T-helper 17 cell (primary cell): ENCODE measurements at places on chromosomes 12 and 14. TPM values are rescaled to one million over a fixed set of nuclear protein-coding genes. Genes with fewer than 3 reads are reported as not detected.

DNA sequence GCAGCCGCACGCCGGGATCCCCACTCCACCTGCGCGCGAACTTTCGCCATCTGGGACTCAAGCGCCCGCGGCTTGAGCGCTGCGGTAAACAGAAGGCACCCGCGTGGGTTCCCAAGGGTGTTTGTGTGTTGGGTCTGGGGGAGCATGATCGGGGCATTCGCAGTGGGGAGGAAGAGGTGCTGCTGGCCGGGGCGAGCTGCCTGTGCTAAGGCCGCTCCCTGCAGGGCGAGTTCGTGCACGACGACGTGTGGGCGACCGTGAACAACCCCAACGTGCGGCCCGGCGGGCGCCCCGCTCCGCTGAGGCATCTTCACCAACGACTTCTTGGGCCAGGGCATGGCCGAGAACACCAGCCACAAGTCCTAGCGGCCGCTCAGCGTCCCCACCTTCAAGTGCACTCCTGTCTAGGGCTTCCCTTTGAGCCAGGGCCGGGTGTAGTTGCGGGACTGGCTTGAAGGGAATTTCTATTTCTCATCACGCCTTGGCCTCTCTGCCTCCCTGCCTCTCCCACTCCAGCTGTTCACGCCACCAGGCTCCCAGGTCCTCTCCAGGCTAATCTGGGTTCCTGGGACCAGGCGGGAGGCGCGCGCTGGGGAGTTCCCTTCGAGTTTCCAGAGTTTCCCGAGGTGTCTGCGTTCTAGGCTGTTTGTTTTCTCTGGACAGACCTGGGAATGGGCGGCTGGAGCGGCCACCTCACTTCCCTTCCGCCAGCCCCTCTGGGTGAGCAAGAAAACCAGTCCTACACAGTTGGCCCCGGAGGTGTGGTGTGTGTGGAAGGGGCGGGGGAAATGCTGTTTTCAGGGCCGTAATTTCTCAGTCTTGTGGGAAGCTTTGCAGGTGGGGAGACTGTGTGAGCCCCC lies 417.8 kb upstream of the TMTC1 start:
- peaks cover 6% of the 10 kb centered on the region for H3K27me3 ChIP-seq
- no peak for DNase-seq
- no peaks in the 10 kb centered on the region for H3K4me1 ChIP-seq
- no peak overlapping the region for H3K4me3 ChIP-seq

GRCh38 chr12:26148291-26148690 lies 23.5 kb upstream of the BHLHE41 start:
- H3K4me1 ChIP-seq, result no peaks in the 10 kb centered on the region
- DNase-seq, result no peak

DNA sequence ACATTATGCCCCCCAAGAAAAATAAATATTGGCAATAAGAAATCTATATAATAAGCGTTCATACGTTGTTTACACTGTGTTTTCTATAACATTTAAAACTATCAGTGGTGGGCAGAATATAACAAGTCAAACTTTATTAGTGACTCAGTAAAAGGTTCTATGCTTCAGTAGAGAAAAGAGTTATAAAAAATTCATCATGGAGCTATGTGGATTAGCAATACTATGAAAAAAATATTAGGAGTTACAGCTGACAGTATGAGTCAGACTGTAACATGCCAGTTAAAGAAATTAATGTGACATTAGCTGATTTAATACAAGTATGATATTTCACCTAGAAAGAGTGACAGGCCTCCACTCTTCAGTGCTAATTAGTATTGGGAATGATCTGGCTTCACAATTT lies 125.1 kb upstream of the GARIN6 start:
- DNase-seq, result no peak
- H3K4me1 ChIP-seq, result no peaks in the 10 kb centered on the region
- no peaks in the 10 kb centered on the region for H3K27me3 ChIP-seq
- H3K36me3 ChIP-seq, result no peaks in the 10 kb centered on the region

GRCh38 chr14:53004976-53005375 lies 54.1 kb upstream of the FERMT2 start:
- no peak overlapping the region for H3K27ac ChIP-seq
- peaks cover 31% of the 10 kb centered on the region for H3K27me3 ChIP-seq
- H3K4me3 ChIP-seq, result no peak overlapping the region
- H3K4me1 ChIP-seq, result peaks cover 2% of the 10 kb centered on the region
- DNase-seq, result no peak
- H3K36me3 ChIP-seq, result peaks cover 2% of the 10 kb centered on the region

GRCh38 chr12:9756706-9757105 lies 4.0 kb downstream of the CD69 start:
- peaks cover 57% of the 10 kb centered on the region for H3K4me1 ChIP-seq
- peak overlapping the region; percentile 99 for H3K27ac ChIP-seq
- peak overlapping the region; percentile 96 for H3K4me3 ChIP-seq
- no peaks in the 10 kb centered on the region for H3K27me3 ChIP-seq

DNA sequence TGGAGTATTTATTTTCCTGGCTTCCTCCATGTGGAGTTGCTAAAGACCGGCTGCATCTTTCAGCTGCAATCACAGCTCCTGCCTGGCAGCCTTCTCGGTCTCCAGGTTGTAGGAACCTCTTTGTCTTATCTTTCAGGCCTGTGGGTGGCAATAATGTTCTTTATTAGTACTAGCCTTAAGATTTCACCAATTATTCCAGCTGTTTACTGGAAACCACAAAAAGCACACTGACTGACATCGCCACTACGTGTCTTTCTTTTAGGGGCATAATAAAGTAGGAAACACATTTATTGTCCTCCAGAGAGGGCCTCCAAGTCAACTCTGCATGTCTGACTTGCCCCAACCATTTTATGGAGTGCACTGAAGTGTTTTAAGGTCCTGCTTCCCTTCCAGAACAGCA lies 1116.5 kb upstream of the TMEM132C start:
- H3K4me1 ChIP-seq, result peaks cover 5% of the 10 kb centered on the region
- H3K4me3 ChIP-seq, result no peak overlapping the region
- H3K36me3 ChIP-seq, result no peaks in the 10 kb centered on the region
- H3K27me3 ChIP-seq, result peaks cover 6% of the 10 kb centered on the region

DNA sequence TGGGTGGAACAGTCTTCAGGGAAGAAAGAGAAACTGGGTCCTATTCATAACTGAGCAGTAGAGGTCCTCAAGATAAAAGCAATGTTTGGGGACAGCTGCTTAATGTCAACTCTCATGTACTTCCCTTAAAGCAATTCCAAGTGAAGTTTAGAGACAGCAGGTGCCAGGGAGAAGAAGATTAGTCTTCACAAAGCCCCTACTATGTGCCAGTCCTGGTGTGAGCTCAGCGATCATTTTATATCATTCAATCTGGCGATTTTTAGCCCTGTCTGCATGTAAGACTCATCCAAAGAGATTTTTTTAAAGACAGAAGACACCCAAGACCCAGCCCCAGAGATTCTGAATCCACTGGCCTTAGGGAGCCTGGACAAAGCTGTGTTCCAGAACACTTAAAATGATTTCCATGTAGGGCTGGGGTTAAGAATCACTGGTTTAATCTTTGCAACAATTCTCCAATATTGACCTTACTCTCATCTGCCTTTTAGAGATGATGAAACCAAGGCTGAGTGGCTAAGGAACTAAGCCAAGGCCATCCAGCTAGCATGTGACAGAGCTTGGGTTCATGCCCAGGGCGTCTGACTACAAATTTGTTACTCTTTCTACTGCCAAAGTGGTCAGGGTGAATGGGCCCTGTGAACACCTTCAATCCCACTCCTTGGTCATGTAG lies 404.5 kb upstream of the TBX3 start:
- H3K27ac ChIP-seq, result no peak overlapping the region
- H3K36me3 ChIP-seq, result no peaks in the 10 kb centered on the region
- no peak for DNase-seq
- H3K4me3 ChIP-seq, result no peak overlapping the region

DNA sequence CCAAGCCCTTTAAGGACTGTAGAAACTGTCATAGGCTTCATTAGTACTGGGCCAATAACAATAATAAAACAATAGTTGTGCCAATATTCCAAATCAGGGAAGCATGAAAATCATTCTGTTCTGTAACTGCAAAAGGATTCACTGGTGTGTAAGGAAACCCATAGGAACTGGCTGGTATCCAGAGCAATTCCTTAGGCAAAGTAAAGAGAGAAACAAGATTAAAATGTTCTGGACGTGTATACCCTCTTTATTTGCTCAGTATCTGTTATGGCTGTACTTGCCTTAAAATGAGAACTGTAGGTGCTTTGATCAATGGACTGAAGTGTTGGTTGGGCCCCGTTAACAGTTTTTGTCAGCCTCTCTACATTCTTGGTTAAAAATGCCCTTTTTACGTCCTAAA lies 72.4 kb upstream of the STAC3 start:
- H3K27me3 ChIP-seq, result no peaks in the 10 kb centered on the region
- no peak overlapping the region for H3K4me3 ChIP-seq
- H3K4me1 ChIP-seq, result peaks cover 3% of the 10 kb centered on the region
- DNase-seq, result no peak
- no peak overlapping the region for H3K27ac ChIP-seq
- H3K36me3 ChIP-seq, result peaks cover 5% of the 10 kb centered on the region

DNA sequence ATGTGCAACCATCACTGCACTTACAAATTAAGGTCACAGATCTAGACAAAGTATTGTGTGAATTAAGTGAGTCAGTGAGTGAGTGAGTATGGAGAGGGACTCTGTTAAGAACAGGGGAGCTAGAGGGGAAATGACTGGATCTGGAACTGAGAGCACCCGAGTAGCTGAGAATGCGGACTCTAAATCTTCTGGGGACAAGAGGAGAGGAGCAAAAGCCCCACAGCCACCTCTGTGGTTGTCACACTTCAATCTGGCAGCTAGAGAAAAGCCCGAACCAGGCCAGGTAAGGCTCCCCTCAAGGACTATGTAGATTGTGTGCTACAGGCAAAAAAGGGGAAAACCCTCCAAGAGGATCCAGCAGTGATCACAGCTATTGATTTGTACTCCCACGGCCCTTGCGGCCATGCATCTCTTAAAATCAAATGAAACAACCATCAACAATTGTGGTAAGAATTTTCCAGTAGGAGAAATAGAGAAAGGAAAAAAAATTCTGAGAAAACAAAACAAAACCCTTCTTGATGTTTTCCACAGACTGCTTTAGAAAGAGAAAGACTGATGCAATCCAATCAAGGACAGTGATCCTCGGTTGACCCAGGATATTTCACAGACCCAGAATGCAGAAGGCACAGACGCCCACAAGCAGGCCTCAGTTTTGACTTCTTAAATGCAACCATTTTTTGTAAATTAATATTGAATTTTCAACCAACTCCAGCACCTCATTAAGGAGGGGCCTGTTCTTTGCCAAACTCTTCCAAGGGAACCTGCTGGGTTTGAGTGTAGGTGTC lies 109.6 kb downstream of the SLC38A6 start:
- H3K4me3 ChIP-seq, result no peak overlapping the region
- DNase-seq, result no peak
- H3K27me3 ChIP-seq, result no peaks in the 10 kb centered on the region
- peak overlapping the region; percentile 30 for H3K27ac ChIP-seq

DNA sequence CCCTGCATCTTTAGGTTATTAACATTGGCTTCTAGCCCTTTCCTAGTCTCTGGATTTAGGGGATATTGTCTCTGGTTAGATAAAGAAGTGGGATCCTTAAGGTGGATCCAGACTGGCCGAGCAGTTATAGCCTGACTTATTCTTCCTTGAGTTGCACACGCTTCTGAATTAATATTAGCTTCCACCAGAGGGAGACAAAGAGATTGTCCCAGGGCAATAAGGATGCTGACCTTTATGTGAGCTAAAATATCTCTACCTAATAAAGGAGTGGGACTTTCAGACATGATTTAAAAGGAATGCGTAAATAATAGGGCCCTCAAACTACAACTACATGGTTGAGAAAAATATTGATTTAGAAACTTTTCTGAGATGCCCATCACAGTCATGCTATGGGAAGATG lies 139.7 kb downstream of the SLCO1B3 start:
- no peaks in the 10 kb centered on the region for H3K36me3 ChIP-seq
- no peaks in the 10 kb centered on the region for H3K4me1 ChIP-seq
- no peak overlapping the region for H3K4me3 ChIP-seq
- H3K27me3 ChIP-seq, result no peaks in the 10 kb centered on the region
- no peak for DNase-seq
- H3K27ac ChIP-seq, result no peak overlapping the region

DNA sequence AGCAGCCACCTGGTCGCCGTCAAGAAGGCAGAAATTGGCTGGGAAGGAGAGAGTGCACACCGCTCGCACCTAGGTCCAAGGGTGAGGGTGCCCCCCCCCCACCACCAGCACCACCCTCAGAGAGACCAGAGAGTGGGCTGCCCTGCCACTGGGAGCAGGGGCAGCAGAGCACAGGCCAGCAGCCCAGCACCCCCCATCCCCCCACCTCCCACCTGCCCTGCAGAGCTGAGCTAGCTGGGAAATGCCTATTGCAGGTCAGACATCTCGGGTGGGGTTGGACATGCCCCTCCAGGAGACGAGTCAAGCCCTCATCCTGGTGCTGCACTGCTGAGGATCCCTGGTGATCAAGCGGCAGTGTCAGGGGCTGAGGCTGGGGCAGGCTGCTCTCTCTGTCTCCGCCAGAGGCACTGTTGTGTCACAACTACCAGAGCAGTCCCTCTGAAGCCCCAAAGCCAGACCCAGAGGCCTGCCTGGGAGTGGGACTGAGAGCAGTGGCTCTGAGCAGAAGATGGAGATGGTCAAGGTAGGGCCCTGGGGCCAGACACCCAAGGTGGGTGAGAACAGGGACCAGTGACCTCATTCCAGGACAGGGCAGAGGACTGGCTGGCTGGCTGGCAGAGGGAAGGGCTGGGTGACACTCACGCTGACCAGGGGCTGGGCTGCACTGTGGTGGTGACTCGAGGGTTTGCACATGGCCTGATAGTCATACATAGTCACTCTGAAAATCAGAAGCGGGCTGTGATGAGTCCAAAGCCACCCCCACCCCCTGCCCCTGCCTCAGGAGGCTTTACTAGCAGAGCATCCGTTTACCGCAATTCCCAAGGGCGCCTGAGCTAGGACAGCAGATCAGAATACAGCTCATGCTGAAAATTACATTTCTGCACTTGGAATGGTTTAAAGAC lies 19.7 kb upstream of the LRTM2 start:
- no peaks in the 10 kb centered on the region for H3K27me3 ChIP-seq
- H3K4me3 ChIP-seq, result no peak overlapping the region
- no peak for DNase-seq
- H3K4me1 ChIP-seq, result peaks cover 16% of the 10 kb centered on the region
- no peaks in the 10 kb centered on the region for H3K36me3 ChIP-seq

Gene STAB2
- not detected for total RNA-seq

Gene KERA
- not detected for total RNA-seq

Gene NOVA1
- not detected for total RNA-seq

Gene PLEKHG7
- total RNA-seq, result 0.60 TPM

Gene MYF5
- total RNA-seq, result not detected

Gene APPL2
- 44.2 TPM for total RNA-seq

Gene ATL1
- 1.6 TPM for total RNA-seq
